AG10803 (cell line): ENCODE measurements at places on chromosomes 12 and 14.

DNA sequence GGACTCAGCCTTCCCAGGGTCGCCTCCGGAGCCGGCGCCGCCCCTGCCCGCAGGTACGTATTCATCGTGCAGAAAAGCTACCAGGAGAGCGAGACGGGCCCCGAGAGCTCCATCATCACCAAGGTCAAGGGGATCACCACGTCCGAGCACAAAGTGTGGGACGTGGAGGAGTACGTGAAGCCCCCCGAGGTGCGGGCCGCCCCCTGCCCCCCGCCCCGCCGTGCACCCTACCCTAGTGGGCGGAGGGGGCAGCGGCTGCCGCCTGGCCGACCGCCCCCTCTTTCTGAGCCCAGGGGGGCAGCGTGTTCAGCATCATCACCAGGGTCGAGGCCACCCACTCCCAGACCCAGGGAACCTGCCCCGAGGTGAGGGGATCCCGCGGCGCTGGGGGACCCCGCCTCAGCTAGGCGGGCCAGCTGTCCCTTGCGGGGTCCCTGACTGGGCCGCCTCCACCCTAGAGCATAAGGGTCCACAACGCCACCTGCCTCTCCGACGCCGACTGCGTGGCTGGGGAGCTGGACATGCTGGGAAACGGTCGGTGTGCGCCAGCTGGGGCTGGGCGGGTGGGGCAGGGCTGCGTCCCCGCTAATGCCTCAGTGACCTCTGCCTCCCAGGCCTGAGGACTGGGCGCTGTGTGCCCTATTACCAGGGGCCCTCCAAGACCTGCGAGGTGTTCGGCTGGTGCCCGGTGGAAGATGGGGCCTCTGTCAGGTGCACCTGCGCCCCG, 973 bp downstream of the P2RX2 start:
- no peak for DNase-seq

GRCh38 chr14:36660736-36661505, 739 bp upstream of the PAX9 start:
- no peak for DNase-seq

DNA sequence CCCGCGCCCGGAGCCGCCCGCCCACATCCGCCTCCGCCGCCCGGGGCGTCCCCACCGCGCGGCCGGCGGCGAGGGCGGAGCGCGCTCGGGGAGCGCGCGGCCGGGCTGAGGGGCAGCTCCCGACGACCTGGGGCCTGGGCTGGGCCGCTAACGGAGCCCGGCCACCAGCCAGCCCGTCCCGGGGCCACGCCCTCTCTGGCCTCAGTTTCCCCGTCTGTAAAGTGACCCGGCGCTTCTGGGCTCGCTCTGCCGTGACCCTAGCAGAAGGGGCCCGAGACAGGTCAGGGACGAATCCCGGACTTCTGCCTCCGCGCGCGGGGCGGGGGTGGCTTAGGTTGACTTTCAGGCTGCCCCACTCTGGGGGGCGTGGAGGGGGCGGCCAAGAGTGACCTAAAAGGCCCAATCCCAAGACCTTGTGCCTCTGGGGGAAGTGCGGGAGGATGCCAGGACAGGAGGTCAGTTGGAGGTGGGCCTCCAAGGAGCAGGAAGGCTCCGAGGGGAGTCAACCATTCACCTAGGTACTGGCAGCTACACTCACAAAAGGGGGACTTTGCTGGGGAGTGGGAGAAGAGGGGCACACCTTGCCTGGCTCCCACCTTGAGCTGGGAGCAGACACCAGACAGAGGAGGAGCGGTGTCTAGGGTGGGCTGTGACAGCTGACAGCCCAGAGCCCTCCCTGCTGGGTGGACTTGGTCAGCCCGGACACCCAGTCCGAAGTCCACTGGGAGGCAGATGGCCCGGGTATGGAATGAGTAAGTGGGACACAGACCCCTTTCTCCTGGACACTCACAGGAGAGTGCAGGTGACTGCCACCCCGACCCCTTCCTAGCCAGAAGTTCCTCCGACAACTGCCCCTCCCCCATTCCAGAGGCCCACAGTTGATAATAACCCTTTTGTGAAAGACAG, 486 bp upstream of the AKT1 start:
- peak; percentile 46 for DNase-seq

- no peak for DNase-seq
Observed at GRCh38 chr12:120932956-120933526, 28.9 kb upstream of the SPPL3 start.

- no peak for DNase-seq
Observed at GRCh38 chr14:56964895-56965294, 154.6 kb upstream of the OTX2 start.

GRCh38 chr14:100827101-100828021, 1.4 kb downstream of the MEG3 start:
- no peak for DNase-seq

GRCh38 chr12:67276421-67276820, 7.3 kb downstream of the CAND1 start:
- DNase-seq: no peak

DNA sequence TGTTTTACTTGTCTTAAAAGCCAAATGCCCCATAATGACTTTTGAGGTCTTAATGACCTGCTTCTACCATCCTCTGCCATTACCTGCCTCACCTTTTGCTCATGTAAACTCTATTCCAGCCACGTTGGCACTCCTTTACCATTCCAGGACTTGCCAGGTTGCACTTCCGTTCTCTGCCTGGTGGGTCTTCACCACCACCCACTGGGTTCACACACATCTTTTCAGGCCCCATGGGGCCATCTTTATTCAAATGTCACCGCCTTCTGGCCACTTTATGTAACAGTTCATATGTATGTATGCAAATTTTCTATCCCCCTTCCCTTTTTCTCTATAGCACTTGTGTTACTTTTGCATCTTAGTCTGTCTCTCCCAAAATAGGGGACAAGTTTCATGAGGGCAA, 57.7 kb downstream of the ATP2A2 start:
- no peak for DNase-seq

GRCh38 chr14:54348923-54349620, 47.7 kb upstream of the CDKN3 start:
- DNase-seq: peak; percentile 77

GRCh38 chr14:70696026-70696425, 54.3 kb downstream of the TTC9 start:
- DNase-seq: no peak

GRCh38 chr12:100936661-100937060, 142.1 kb downstream of the ANO4 start:
- no peak for DNase-seq

DNA sequence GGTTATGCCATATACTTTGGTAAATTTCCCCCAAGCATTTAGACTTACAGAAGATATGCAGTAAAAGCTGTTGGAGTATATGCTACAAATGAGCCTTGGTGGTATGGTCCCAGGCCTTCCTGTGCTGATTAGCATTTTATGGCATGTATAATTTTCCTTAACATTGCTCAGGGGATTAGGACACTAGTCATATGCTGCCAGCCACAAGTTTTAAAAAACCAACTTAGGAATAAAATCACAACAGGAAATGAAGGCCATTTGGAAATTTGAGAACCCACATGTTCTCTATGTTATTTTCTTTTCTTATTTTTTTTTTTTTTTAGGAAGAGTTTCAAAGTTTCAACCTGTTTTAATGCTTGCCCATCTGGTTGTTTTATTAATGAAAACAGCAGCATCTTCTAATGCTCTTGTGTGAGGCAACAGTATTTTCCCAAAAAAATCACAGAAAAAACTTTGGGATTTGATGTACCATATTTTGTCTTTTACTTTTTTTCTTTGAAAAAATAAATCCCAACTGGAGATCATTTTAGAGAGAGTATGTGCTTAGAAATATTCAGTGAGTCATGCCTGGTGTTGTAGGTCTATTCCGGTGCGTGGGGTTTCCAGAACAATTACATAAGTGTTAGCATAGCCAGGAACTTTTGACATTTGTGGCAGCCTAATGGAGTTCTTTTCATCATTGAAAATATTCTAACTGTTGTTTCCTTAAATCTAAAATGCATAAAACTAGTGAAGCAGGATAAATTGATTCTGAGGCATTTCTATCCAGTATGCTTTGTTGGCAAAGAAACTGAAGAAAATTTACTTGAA, 21.7 kb upstream of the DUSP6 start:
- DNase-seq: peak; percentile 83

GRCh38 chr14:52269100-52269499, 1.6 kb downstream of the PTGDR start:
- DNase-seq: no peak

DNA sequence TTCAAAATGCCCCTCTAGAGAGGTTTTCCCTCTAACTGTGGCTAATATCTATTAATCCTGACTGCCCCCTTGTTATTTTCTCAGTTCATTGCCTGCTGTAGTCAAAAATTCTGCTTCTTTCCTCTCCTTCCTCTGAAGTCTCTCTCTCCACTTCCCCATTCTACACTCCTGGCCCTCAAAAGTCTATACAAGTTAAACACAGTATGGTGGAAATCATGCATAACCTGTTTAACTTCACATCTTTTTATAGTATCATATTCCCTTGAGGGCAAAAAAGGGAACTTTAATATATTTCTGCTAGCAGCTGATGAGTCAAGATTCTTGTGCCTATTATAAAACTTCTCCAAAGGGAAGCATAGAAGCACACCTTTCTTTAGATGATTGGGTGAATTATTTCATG, 16.7 kb downstream of the GRIP1 start:
- no peak for DNase-seq

DNA sequence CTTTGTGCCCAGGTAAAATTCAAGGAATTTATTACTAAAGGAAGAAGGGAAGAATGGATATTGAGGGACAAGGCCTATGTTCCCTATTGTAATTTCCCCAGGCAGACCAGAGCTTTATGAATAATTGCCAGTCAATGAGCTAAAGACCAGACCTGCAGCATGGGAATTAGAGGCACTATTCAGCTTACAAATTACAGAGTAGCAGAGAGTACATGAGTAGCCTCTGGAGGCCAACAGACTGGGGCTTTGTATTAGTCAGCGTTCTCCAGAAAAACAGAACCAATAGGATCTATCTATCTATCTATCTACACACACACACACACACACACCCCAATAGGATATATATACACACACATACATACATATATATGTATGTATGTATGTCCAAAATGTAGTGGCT, 120.0 kb upstream of the RPH3A start:
- no peak for DNase-seq

- no peak for DNase-seq
Observed at GRCh38 chr14:98955036-98955740, 316.8 kb downstream of the BCL11B start.

GRCh38 chr14:89504091-89504490, 87.1 kb upstream of the FOXN3 start:
- peak; percentile 48 for DNase-seq

DNA sequence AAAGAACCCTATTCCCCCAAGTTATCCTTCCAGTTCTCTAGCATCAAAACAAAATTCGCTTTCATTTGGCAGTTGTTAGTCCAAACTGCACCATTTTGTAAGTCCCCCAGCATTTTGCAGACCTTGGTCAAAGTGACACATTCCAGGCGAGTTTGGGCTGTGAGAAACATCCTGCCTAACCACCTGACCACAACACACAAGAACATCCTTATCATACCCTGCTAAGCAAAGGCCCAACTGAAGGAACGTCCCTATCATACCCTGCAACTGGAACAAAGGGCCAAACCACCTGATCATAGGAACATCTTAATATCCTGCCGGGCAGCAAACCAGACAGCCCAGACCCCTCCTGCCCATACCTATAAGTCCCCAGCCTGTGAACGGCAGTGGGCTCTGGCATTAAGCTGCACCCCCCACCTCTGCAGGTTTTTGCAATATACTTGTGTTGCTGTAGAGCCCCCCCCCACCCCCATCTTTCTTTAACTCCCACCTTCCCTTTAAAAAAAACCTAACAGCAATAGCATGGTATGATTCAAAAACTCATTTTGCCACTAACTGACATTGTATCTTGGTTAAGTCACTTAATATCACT, 2.7 kb downstream of the PCNX4 start:
- DNase-seq: peak; percentile 78
